ENCODE measurements at places on chromosomes 1 and 21. TPM values are rescaled to one million over a fixed set of nuclear protein-coding genes. Genes with fewer than 3 reads are reported as not detected.

GRCh38 chr1:226033582-226033981, 28.9 kb upstream of the H3-3A start:
- DNase-seq, result no peak
- peak overlapping the region; percentile 69 for H3K27ac ChIP-seq

DNA sequence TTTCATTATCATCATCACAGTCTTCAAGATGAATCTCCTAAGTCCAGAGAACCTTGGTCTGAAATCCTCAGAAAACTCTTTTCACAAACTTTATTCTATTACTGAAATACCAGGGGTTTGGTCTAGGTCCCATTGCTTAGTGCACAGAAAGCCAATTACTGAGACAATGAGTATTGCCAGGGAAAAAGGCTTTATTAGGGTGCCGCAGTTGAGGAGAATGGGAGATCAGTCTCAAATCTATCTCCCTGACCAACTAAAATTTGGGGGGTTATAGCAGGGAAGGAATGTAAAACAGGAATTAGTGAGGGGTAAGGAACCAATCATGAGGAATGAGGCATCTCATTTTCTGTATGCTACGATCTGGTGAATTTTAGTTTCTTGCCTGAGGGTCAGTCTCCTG, 70.5 kb upstream of the PPIH start:
- peaks cover 10% of the 10 kb centered on the region for H3K36me3 ChIP-seq
- no peaks in the 10 kb centered on the region for H3K27me3 ChIP-seq
- no peak overlapping the region for H3K27ac ChIP-seq
- DNase-seq, result no peak
- H3K4me1 ChIP-seq, result no peaks in the 10 kb centered on the region
- H3K4me3 ChIP-seq, result no peak overlapping the region

- H3K4me1 ChIP-seq, result peaks cover 10% of the 10 kb centered on the region
- DNase-seq, result peak; percentile 89
- H3K4me3 ChIP-seq, result peak within 1 kb of the TSS; percentile 34
- no peaks in the 10 kb centered on the region for H3K27me3 ChIP-seq
- H3K36me3 ChIP-seq, result no peaks in the 10 kb centered on the region
Observed at GRCh38 chr1:44842862-44843655, at the start of gene PTCH2. Gene PTCH2, minus strand, starts transcription at chr1:44843253. Its CDS starts 321 bp downstream, at chr1:44842932.

DNA sequence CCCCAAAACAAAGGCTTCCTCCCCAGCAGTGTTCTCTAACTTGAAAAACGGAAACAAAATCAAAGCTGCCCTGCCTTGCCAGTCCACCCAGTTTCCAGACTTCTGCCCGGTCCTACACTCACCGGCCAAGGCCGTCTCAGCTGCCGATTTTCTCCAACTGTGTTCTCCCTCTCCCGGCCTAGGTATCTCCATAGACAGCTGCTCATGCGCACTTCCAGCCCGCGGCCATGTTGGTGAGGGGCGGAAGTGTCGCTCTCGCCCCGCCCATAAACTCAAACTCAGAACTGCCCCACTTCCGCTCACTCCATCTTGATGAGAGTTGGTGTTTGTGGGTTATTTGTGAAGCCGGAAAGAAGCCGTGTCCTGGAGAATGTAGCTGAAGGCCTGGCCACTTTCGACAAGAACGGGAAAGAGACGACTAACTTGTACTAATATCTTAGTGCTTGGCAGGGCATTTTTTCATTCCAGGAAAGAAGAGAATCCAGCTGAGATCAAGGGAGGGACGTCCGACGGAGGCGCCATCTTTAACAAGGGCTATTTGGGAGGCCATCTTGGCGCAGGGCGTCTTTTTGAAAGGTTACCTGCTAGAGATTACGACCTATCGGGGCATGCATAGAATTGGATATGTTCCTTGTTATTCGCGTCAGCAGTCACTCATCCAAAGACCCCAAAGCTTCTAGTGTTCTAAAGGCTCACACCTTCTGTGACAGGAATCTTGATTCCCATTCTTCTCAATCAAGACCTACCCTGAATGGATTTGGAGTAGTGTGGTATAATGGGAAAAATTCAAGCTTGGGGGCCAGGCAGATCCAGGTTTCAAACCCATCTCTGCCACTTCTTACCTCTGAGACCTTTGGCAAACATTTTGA, at the start of gene USF1:
Gene USF1 (minus strand): TSS at position 242 of the 869 bp plus-strand sequence. CDS start 2,702 bp downstream, outside the sequence.
- H3K27me3 ChIP-seq, result no peaks in the 10 kb centered on the region
- H3K4me1 ChIP-seq, result peaks cover 49% of the 10 kb centered on the region
- H3K27ac ChIP-seq, result peak within 1 kb of the TSS; percentile 97
- peak; percentile 93 for DNase-seq
- peak within 1 kb of the TSS; percentile 86 for H3K4me3 ChIP-seq
- H3K36me3 ChIP-seq, result no peaks in the 10 kb centered on the region

- no peaks in the 10 kb centered on the region for H3K4me1 ChIP-seq
- H3K4me3 ChIP-seq, result no peak overlapping the region
- peaks cover 65% of the 10 kb centered on the region for H3K27me3 ChIP-seq
- no peak for DNase-seq
- no peaks in the 10 kb centered on the region for H3K36me3 ChIP-seq
Observed at GRCh38 chr21:40846103-40846502, 855 bp downstream of the DSCAM start.

- no peaks in the 10 kb centered on the region for H3K27me3 ChIP-seq
- no peak overlapping the region for H3K27ac ChIP-seq
Observed at GRCh38 chr1:91440847-91441246, 36.2 kb upstream of the HFM1 start.

GRCh38 chr21:15274701-15275485, 210.1 kb upstream of the NRIP1 start:
- no peaks in the 10 kb centered on the region for H3K4me1 ChIP-seq
- no peak overlapping the region for H3K27ac ChIP-seq
- H3K36me3 ChIP-seq, result no peaks in the 10 kb centered on the region

GRCh38 chr1:236565530-236565929, 38.8 kb downstream of the HEATR1 start:
- no peaks in the 10 kb centered on the region for H3K4me1 ChIP-seq
- no peak for DNase-seq
- H3K27me3 ChIP-seq, result no peaks in the 10 kb centered on the region
- H3K4me3 ChIP-seq, result no peak overlapping the region
- peaks cover 90% of the 10 kb centered on the region for H3K36me3 ChIP-seq
- no peak overlapping the region for H3K27ac ChIP-seq

- DNase-seq, result peak; percentile 62
- no peaks in the 10 kb centered on the region for H3K27me3 ChIP-seq
- H3K36me3 ChIP-seq, result no peaks in the 10 kb centered on the region
- H3K4me3 ChIP-seq, result no peak overlapping the region
Observed at GRCh38 chr1:205013683-205014367, 29.2 kb upstream of the CNTN2 start.

- no peak overlapping the region for H3K4me3 ChIP-seq
- H3K27me3 ChIP-seq, result no peaks in the 10 kb centered on the region
- H3K4me1 ChIP-seq, result peaks cover 10% of the 10 kb centered on the region
- peak; percentile 72 for DNase-seq
- H3K27ac ChIP-seq, result peak overlapping the region; percentile 57
- no peaks in the 10 kb centered on the region for H3K36me3 ChIP-seq
Observed at GRCh38 chr1:47478090-47478489, 40.2 kb downstream of the FOXD2 start.

DNA sequence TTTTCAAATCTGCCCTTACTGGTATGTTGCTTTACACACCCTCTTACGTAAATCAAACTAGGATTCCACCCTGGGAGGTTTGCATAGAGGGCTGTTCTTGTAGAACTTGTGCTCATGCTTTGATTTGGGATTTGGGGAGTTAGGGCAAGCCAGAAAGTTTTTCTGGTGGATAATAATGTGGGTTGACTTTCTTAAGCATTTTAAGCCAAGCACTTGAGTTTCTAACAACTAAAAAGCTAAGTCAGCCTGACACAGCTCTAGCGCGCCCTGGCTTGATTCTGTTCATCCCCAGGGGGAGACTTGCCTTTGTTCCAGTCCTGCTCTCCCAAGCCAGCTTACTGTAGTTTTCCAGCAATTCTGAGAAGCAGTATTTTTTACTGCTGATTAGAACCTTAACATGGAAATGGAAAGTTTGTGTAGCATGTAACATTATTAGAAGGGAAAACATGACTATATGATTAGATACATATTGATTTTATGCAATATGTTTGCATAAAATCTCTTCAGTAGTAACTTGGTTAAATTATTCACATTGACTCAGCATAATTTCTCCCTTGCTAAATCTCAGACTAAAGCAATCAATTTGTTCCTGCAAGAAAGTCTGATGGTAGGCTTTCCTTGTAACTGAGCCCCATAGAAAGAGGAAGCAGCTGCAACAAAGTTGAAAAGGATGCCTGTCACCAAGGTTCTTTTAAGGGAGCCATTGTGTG, 11.0 kb upstream of the PGD start:
- peak; percentile 60 for DNase-seq
- peak overlapping the region; percentile 91 for H3K27ac ChIP-seq
- H3K4me3 ChIP-seq, result peak overlapping the region; percentile 8
- H3K36me3 ChIP-seq, result no peaks in the 10 kb centered on the region
- H3K4me1 ChIP-seq, result peaks cover 45% of the 10 kb centered on the region
- H3K27me3 ChIP-seq, result no peaks in the 10 kb centered on the region

- H3K36me3 ChIP-seq, result peaks cover 42% of the 10 kb centered on the region
- H3K4me3 ChIP-seq, result no peak overlapping the region
- peak overlapping the region; percentile 48 for H3K27ac ChIP-seq
- DNase-seq, result no peak
Observed at GRCh38 chr21:34807881-34808568, 139.2 kb downstream of the CLIC6 start.

- DNase-seq, result no peak
- no peaks in the 10 kb centered on the region for H3K4me1 ChIP-seq
- H3K27ac ChIP-seq, result no peak overlapping the region
- no peak overlapping the region for H3K4me3 ChIP-seq
Observed at GRCh38 chr1:98969798-98970490, 34.7 kb downstream of the PLPPR5 start.

- peak overlapping the region; percentile 95 for H3K27ac ChIP-seq
- H3K27me3 ChIP-seq, result no peaks in the 10 kb centered on the region
- no peaks in the 10 kb centered on the region for H3K36me3 ChIP-seq
- H3K4me1 ChIP-seq, result peaks cover 43% of the 10 kb centered on the region
- H3K4me3 ChIP-seq, result peak overlapping the region; percentile 59
Observed at GRCh38 chr1:244049162-244050013, 1.7 kb upstream of the ZBTB18 start.

GRCh38 chr1:56265216-56265615, 314.1 kb downstream of the PLPP3 start:
- H3K36me3 ChIP-seq, result no peaks in the 10 kb centered on the region
- H3K4me1 ChIP-seq, result no peaks in the 10 kb centered on the region
- DNase-seq, result no peak
- no peak overlapping the region for H3K4me3 ChIP-seq
- H3K27ac ChIP-seq, result no peak overlapping the region

GRCh38 chr1:53653631-53654030, 85.3 kb downstream of the GLIS1 start:
- H3K4me1 ChIP-seq, result no peaks in the 10 kb centered on the region
- H3K36me3 ChIP-seq, result no peaks in the 10 kb centered on the region
- peaks cover 24% of the 10 kb centered on the region for H3K27me3 ChIP-seq
- no peak overlapping the region for H3K27ac ChIP-seq

- H3K4me3 ChIP-seq, result no peak overlapping the region
- no peaks in the 10 kb centered on the region for H3K4me1 ChIP-seq
- H3K27me3 ChIP-seq, result no peaks in the 10 kb centered on the region
- DNase-seq, result no peak
- H3K36me3 ChIP-seq, result no peaks in the 10 kb centered on the region
- H3K27ac ChIP-seq, result no peak overlapping the region
Observed at GRCh38 chr1:232725305-232726047, 79.7 kb upstream of the MAP10 start.

DNA sequence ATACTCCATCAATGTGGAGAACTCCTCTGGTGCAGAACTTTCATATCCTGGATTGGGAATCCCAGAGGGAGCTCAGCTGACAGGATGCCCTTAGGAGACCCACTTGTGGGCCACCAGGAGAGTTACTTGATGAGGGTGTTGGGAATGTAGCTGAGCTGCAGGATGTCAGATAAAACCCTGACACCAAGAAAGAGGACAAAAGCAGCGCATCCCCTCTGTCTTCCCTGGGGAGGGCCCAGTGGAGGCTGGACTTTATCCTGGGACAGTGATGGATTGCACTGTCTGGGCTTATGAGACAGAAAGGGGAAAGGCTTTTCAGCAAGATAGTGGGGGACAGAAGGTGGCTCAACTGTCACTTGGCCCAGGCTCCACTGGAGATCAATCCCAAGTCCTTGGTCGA, 88.1 kb upstream of the BCAR3 start:
- no peak overlapping the region for H3K27ac ChIP-seq
- no peaks in the 10 kb centered on the region for H3K4me1 ChIP-seq
- H3K27me3 ChIP-seq, result no peaks in the 10 kb centered on the region
- DNase-seq, result no peak

DNA sequence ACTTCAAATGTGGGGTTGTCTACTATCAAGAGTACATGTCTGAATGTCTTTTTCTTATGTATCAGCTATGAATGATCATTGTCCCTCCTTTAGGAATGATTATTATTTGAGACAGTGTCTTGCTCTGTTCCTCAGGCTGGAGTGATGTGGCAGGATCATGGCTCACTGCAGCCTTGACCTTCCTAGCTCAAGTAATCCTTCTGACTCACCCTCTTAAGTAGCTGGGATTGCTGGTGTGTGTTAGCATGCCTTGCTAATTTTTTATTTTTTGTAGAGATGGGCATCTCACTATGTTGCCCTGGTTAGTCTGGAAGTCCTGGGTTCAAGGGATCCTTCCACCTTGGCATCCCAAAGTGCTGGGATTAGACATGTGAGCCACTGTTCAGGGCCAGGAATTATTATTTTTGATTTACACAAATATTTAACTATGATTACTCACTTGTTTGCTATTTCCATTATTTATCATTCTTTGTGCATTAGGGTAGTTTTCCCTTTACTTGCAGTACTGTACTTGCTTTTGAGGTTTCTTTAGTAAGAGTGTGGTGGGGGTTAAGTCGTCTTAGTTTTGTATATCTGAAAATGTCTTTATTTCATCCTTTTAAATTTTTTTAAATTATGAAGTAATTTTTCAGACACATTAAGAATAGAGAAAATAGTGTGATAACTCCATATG, 12.8 kb downstream of the S100A7 start:
- no peak overlapping the region for H3K4me3 ChIP-seq
- peaks cover 74% of the 10 kb centered on the region for H3K27me3 ChIP-seq
- no peak for DNase-seq
- H3K4me1 ChIP-seq, result no peaks in the 10 kb centered on the region
- no peaks in the 10 kb centered on the region for H3K36me3 ChIP-seq
- H3K27ac ChIP-seq, result no peak overlapping the region

DNA sequence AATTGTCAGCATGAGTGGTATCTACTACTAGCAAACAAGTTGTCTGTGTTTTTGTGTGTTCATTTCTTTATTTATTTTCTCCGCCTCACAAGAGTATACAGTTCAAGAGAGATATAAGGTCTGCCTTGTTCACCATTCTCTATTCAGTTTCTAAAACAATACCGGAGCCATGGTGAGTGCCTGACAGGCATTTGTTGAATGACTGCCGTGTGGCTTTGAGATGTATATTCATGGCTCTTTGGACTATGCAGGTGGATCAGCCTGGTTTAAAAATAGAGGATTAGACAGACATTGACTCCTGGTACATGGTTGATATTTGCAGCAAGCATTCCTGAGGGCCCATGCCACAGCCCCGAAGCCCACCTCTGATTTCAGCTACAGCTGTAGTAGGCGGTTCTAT, 89.7 kb downstream of the PGM1 start:
- H3K4me3 ChIP-seq, result no peak overlapping the region
- H3K27ac ChIP-seq, result no peak overlapping the region
- no peaks in the 10 kb centered on the region for H3K27me3 ChIP-seq
- H3K4me1 ChIP-seq, result no peaks in the 10 kb centered on the region

The SNAP47 gene
- 24.5 TPM for total RNA-seq

The THEMIS2 gene
- total RNA-seq, result 110 TPM

The TGFB2 gene
- total RNA-seq, result 22.0 TPM

The ZNF593OS gene
- total RNA-seq, result not detected

The NGF gene
- 1.0 TPM for total RNA-seq

The TPTE gene
- not detected for total RNA-seq

The AK5 gene
- total RNA-seq, result 0.35 TPM

The RGS8 gene
- not detected for total RNA-seq

The LAMC1 gene
- 213 TPM for total RNA-seq

Data from left lung (tissue), 14 donors.